Astrocyte (in vitro differentiated cells and primary cell): ENCODE measurements at places on chromosomes 4 and X. TPM values are rescaled to one million over a fixed set of nuclear protein-coding genes. Genes with fewer than 3 reads are reported as not detected.

MAGEB1 gene
- not detected in 2 replicates for total RNA-seq

AGA gene
- 15.1 and 17.1 TPM in 2 replicates for total RNA-seq

SLC9B1 gene
- 0.16 and 0.36 TPM in 2 replicates for total RNA-seq

IQSEC2 gene
- 8.2 and 9.2 TPM in 2 replicates for total RNA-seq

FGFR3 gene
- 3.6 and 3.9 TPM in 2 replicates for total RNA-seq

SH3D19 gene
- 57.2 and 66.5 TPM in 2 replicates for total RNA-seq

TMEM156 gene
- total RNA-seq: 0.59 and 1.1 TPM in 2 replicates
